NAMALWA (cell line): ENCODE measurements at places on chromosomes 13 and 19.

GRCh38 chr19:55647732-55648584 is at the start of gene CCDC106:
TSS of gene CCDC106 (plus strand) at chr19:55648212. CDS start at chr19:55649047, 835 bp downstream.
- DNase-seq, result peak; percentile 71

- DNase-seq, result no peak
These were observed 7.1 kb upstream of the EPN1 start for GRCh38 chr19:55667958-55668357.

DNA sequence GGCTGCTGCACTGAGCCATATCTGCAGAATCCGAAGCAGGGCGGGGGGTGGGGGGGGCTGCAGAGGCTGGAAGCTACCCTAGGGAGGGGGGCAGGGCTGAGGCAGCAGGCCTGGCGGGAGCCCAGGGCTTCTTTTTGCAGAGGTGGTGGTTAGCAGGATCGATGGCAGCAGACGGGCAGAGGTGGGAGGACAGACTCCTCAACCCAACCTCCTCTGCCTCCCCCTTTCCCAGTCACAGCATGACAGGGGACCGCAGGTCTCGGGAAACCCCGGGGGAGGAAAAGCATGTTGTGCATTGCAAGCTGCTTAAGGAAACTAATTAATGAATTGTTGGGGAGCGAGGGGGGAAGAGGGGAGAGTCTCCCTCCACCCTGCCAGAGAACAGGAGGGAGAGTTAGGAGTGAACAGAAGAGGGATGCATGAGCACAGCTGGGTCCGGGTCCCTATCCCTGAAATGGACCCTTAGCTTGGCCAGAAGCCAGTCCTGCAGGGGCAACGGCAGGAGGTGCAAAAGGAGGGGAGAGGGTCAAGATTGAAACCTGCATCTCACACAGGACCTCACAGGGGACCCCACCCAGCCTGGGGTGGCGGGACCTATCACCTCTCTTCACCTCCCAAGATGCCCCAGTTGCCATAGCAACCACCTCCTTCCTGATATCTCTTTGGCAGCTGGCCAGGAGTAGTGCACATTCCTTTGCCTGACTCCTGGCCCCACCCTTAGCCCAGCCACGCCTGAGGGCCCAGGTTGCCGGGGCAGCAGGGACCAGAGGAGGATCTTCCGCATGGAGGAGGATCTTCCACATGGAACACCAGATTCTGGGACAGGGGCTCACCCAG is 1.8 kb downstream of the FXYD7 start:
- DNase-seq, result peak; percentile 46

- DNase-seq, result no peak
These were observed 665.7 kb upstream of the SLC10A2 start for GRCh38 chr13:103731959-103732358.

- no peak for DNase-seq
These were observed 43.0 kb downstream of the METTL21C start for GRCh38 chr13:102651892-102652291.

- no peak for DNase-seq
These were observed 161.8 kb downstream of the DIAPH3 start for GRCh38 chr13:60001889-60002288.

DNA sequence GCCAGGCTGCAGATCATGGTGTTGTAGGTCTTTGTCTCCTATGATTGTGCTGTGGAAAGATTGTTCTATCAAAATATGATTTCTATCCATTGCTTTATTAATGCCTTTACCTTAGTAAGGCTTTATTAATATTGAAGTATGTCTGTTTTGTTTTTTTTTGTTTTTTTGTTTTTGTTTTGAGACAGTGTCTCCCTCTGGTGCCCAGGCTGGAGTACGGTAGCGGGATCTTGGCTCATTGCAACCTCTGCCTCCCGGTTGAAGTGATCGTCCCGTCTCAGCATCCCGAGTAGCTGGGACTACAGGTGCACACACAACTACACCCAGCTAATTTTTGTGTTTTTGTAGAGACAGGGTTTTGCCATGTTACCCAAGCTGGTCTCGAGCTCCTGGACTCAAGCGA is 7.7 kb downstream of the IRGC start:
- DNase-seq, result no peak

DNA sequence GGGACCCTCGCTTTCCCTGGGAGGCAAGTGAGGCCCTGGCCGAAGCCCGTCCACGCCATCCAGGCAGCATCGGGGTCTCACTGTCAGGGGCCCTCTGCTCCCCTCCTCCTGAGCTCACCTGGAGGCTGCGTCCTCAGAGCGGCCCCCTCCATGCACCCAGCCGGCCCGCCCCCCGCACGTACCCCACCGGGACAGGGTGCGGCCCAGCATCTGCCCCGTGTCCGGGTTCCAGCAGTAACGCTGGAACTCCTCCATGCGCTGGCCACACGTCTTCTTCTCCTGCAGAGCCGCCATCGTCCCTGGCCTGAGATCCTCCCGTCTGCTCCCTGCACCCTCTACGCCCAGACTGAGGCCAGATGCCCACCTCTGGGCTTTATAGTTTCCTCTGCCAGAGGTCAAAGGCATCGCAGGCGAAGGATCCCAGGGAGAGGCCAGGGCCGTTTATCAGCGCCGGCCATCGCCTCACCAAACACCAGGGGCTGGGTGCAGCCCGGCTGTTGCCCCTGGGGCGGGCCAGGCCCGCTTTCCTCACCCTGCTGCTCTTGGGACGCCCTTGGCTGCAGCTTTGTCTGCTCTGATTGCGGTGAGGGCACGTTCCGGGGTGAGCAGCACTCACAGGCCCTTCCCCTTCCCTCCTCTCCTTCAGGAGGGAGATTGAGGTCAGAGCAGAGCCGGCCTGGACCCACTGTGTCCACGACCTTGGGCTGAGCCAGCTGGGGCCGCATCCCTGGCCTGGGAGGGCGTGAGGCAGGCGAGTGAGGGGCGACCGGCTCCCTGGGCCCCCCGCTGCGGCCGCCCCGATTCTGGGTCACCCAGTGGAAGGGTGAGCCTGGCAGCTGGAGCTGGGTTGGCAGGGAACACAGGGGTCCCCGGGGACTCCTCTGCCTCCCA is at the start of gene ATP4B:
ATP4B (minus strand) TSS at position 348 of the 891 bp plus-strand sequence; CDS start at position 294, 54 bp downstream.
- DNase-seq, result no peak

DNA sequence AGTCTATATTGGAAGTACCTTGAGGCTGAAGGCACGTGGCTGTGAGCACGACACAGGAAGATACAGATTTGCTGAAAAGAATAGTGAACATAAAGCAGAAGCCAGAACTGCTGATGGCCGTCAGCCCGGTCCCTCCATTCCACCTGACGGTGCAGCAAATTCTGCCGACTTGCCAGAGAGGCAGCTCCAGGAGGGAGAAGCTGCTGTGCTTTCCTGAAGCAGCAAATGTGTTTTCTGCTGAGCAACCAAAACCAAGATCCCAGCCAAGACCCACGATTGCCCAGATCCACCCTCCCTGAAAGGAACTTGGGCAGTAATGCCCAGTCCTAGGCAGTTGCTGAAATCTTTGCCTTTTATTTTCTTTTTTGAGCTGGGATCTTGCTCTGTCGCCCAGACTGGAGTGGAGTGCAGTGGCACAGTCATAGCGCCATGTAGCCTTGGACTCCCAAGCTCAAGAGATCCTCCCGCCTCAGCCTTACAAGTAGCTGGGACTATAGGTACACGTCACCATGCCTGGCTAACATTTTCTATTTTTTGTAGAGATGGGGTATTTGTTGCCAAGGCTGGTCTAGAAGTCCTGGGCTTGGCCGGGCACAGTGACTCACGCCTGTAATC is 7.0 kb upstream of the RCN3 start:
- DNase-seq, result no peak

GRCh38 chr13:107347641-107348369 is 779.9 kb upstream of the ARGLU1 start:
- DNase-seq, result no peak

DNA sequence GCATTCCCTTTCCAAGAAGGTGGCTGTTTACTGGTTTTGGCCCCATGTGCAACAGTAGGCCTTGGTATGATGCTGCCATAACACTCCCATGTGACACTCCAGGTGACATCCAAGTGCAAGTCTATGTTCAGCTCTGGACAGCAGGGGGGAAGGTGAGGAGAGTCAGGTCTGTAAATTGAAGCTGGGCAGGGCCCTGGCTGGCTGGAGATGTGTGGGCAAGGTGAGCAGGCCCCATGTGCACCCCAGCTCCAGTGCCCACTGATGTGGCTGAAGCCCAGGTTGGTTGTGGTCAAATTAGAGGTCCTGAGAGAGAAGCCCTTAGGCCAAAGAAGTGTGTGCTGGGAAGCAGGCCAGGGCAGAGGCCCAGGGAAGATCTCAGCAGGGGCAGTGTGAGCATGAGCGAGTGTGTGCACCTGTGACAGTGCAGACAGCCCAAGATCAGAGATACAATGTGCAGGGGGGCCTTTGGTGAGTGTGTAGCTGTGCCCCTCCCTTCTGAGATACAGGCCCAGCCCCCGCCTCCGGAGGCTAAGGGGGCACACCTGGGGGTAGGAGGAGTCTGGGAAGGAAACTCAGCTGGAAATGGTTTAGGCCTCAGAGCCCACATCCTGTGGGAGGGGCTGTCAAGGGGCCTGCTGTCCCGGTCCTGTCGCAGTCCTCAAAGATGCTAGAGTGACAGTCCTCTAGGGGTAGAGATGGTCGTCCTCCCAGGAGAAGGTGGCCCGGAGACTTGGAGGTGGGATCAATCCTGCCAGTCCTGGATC is 18.6 kb downstream of the DEDD2 start:
- DNase-seq, result peak; percentile 56

GRCh38 chr19:5103061-5103701 is 134.3 kb downstream of the KDM4B start:
- no peak for DNase-seq

DNA sequence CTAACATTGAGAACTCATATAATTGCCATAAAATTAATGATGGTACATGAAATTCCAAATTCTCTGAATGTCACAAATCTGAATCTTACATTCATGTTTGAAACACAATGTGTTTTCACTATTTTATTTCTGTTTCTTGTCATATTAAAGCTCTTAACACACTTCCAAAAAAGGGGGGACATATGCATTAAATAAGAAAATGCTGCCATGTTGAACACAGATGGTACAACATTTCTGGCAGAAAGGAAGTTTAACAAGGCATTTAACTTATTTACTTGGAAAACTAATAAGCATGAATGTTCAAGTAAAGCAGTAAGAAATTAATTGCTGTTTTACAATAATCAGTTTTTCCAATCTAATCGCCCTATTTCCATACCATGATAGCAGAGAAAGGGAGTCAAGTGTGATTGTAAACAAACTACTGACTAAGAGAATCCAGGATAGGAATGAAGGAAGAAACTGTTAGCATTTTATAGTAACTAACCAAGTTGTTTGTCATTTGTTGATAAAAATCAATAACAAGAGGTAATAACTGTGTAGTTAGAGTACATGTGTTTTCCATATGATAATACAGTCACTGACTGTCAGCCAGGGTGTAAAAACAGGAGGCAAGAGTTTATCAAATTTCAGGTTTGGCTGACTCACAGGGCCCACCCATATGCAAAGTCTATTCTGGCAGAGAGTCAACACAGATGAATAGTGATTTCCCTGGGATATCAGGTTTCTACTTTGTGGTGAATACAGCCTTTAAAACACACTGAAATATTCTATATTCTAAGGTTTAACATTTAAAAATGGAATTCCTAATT is 5.7 kb upstream of the FOXO1 start:
- DNase-seq, result peak; percentile 40

- no peak for DNase-seq
These were observed 24.6 kb downstream of the DCT start for GRCh38 chr13:94454906-94455305.

GRCh38 chr13:113667771-113668490 is 912 bp downstream of the GRK1 start:
- no peak for DNase-seq

DNA sequence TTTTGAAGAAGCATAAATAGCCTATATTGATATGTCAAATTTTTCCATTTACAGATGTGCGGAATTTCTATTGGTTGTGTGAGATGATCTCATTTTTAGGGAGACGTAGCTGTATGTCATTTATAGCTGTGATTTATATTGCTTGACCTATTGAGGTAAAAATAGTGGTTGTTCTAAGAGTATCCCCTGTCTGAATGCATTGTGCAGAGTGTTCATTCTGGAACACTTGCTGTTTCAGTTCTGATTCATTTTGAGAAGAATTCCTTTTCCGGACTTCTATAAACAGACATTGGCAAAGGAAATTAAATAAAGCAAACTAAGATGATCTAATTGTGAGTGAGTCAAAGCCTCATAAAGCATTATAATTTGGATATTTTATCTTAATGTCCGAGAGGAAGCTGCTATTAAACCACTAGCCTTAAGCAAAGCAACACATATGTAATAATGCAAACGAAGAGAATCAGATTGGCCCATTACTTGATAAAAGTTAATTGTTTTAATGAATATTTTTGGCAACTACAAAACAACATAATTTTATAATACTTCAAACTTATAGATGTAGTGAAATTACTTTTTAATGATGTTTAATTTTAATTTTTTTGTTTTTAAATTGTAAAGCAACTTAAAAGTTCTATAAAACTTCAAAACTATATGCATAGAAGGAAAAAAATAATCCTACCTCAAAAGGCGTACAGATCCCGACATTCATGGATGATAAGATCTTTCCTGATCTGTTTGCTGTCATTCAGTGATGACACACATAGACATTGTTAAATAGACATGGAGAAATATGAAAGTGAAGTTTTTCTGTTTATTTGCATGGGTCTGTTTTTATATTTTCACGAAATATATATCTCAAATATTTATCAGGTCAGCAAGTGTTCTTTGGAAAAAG is 942.6 kb upstream of the SLC10A2 start:
- DNase-seq, result no peak

- DNase-seq, result no peak
These were observed 137.3 kb upstream of the GPR12 start for GRCh38 chr13:26897706-26898550.

- DNase-seq, result no peak
These were observed 198.0 kb upstream of the HTR2A start for GRCh38 chr13:47094734-47095434.

GRCh38 chr13:33578786-33579185 is 239.2 kb upstream of the RFC3 start:
- DNase-seq, result no peak

DNA sequence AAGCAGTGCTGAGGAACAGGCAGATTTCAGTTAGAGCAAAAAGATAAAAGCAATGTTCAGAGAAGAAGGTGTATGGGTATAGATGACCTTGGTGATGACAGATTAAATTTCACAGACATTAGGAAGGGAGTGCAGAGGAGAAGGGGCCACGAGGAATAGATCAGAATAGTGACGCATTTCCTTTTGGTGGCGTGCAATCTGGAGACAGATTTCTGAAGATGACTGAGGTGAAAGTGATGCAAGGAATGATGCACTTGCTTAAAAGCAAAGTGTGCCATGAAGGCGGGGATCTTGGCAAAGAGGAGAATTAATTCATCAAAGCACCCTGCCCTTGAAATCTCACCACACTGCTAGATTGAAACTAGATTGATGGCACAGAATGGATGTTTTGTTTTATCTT is 202.4 kb downstream of the ITGBL1 start:
- no peak for DNase-seq

- DNase-seq, result no peak
These were observed 2.3 kb downstream of the TBXA2R start for GRCh38 chr19:3604227-3604986.
